Activated CD4-positive, alpha-beta T cell treated with anti-CD3 and anti-CD28 coated beads for 36 hours (primary cell): ENCODE measurements at places on chromosomes 12 and 14. TPM values are rescaled to one million over a fixed set of nuclear protein-coding genes. Genes with fewer than 3 reads are reported as not detected.

AP5M1 gene
- total RNA-seq = 32.7 TPM

GRCh38 chr14:32476532-32476931 lies 147.4 kb downstream of the AKAP6 start:
- DNase-seq = no peak

GRCh38 chr14:90179809-90180779 lies 76.3 kb upstream of the PSMC1 start:
- no peak for DNase-seq

ADAM20 gene
- total RNA-seq = 0.14 TPM

ATP2B1 gene
- total RNA-seq = 18.8 TPM

GRCh38 chr12:132593938-132594358 lies 16.4 kb downstream of the LRCOL1 start:
- peak; percentile 50 for DNase-seq

IGF1 gene
- not detected for total RNA-seq

- DNase-seq = peak; percentile 56
These were observed at the start of gene PRICKLE1 for GRCh38 chr12:42589465-42590329. TSS of gene PRICKLE1 (minus strand) at chr12:42589746. CDS start at chr12:42472516, 117,230 bp downstream.

RSRC2 gene
- 105 TPM for total RNA-seq

CLEC6A gene
- total RNA-seq = not detected

DHRS4 gene
- 36.2 TPM for total RNA-seq

DNA sequence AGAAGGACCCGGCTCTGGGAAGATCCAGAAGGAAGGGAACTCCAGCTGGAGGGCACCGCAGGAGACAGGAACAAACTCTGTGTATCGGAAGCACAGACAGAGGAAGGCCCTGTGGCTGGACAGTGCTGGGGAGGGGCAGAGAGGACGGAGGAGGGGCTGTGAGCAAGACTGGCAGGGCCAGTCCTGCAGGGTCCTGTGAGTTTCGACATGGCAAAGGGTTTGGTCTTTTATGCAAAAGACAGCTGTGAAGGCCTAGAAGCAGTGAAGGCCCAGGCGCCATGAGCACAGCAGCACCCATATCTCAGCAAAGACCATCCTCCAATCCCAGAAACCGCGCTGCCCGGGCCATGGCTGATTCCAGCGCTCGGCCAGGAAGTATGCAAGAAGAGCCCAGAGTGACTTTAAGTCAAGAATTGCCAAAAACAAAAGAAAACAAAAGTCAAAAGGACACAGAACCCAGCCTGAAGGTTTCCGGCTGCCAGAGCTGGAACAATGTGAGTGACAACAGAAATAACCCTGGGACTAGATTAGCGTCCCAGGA lies 126.5 kb downstream of the NCOR2 start:
- no peak for DNase-seq

- no peak for DNase-seq
These were observed 28.2 kb upstream of the BCL11B start for GRCh38 chr14:99300190-99300589.

GRCh38 chr14:22596354-22596879 lies 1.7 kb upstream of the ABHD4 start:
- no peak for DNase-seq

DNA sequence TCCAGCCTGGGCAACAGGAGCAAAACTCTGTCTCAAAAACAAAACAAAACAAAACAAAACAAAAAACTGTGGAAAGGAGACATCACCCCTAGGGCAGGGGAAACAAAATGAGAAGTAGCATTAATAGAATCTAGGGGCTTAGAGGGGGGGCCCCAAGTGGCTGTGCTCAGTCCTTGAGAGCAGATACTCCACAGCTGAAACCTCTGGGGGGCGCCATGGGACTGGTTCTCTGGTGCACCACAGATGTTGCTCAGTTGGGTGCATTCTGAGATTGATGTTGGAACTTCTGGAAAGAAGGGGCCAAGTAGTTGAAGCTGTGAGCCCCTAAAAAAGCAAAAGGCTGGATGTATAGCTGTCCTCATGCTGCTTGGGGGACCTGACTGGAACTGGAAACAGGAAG lies 11.8 kb upstream of the SYNE2 start:
- peak; percentile 74 for DNase-seq

DNA sequence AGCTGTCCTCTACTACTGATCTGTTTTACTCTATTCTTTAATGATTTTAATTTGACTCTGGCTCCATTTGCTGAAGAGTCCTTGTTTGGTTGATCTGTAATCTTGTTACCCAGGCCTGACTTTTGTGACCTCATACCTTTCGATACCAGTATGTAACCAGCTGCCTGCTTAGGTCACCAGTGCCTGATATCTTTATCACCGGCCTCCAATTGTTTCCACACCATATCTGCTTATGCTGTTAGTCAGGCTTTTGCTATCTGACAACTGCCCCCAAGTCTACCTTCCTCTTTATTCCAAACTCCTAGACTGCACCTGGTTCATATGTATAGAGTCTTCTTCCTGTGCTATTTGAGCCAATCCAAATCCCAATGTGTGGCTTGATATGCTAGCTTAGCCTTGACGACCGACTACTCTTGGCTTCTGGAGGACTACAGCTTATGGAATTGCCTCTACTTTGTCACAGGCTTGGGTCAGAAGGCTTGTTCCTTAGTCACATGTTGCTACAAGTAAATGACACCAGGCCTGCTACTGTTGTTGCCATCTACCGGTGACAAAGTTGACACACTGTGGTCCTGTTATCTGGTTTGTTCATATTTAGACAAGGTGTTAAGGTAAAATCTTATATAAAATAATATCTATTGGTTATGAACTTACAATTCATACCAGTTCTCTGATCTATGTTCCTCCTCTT lies 193.9 kb downstream of the TRHDE start:
- DNase-seq = no peak

- no peak for DNase-seq
These were observed 611 bp downstream of the SARNP start for GRCh38 chr12:55816881-55817344.

METTL3 gene
- total RNA-seq = 67.4 TPM

TSPAN19 gene
- not detected for total RNA-seq

ZDHHC22 gene
- not detected for total RNA-seq

DNA sequence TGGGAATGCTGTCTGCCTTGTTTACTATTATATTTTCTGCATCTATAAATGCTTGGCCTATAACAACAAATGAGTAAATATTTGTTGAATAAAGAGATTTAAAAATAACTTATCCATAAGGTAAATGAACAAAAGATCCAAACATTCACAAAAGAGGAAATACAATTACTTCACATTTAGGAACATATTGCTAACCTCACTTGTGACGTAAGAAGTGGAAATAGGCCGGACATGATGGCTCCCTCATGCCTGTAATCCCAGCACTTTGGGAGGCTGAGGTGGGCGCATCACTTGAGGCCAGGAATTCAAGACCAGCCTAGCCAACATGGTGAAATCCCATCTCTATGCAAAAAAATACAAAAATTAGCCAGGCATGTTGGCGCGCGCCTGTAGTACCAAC lies 25.7 kb upstream of the CKAP4 start:
- no peak for DNase-seq

RNFT2 gene
- 15.0 TPM for total RNA-seq

TRIAP1 gene
- 20.9 TPM for total RNA-seq

GRCh38 chr14:69882915-69883314 lies 3.7 kb downstream of the SMOC1 start:
- no peak for DNase-seq

- no peak for DNase-seq
These were observed 439 bp upstream of the ANAPC5 start for GRCh38 chr12:121352682-121353018.

- no peak for DNase-seq
These were observed 18.9 kb downstream of the SOX5 start for GRCh38 chr12:23930599-23930998.

SERPINA12 gene
- not detected for total RNA-seq

DNA sequence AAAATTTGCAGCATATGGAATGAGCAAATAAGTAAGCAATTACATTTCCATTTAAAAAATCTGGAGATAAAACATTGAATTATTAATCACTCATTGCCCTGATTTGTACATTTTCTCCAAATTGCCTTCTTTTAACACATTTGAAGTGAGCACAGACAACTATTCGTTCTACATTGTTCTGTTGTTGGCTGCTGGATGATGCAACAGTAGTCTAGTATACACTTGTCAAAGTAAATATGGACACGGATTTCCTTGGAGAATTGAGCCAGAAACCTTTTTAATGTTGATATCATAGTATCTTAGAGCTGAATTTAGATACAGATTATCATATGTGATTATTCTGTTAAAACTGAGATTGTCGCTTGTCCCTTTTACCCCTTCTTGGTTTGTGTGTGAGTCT lies 188.2 kb downstream of the FUT8 start:
- no peak for DNase-seq

- peak; percentile 79 for DNase-seq
These were observed 82.6 kb upstream of the GTF2A1 start for GRCh38 chr14:81303258-81303935.

RPS26 gene
- total RNA-seq = 33.9 TPM

- no peak for DNase-seq
These were observed 23.3 kb upstream of the GYS2 start for GRCh38 chr12:21627924-21628323.

- DNase-seq = no peak
These were observed 71.1 kb downstream of the USP15 start for GRCh38 chr12:62331306-62331705.

DNA sequence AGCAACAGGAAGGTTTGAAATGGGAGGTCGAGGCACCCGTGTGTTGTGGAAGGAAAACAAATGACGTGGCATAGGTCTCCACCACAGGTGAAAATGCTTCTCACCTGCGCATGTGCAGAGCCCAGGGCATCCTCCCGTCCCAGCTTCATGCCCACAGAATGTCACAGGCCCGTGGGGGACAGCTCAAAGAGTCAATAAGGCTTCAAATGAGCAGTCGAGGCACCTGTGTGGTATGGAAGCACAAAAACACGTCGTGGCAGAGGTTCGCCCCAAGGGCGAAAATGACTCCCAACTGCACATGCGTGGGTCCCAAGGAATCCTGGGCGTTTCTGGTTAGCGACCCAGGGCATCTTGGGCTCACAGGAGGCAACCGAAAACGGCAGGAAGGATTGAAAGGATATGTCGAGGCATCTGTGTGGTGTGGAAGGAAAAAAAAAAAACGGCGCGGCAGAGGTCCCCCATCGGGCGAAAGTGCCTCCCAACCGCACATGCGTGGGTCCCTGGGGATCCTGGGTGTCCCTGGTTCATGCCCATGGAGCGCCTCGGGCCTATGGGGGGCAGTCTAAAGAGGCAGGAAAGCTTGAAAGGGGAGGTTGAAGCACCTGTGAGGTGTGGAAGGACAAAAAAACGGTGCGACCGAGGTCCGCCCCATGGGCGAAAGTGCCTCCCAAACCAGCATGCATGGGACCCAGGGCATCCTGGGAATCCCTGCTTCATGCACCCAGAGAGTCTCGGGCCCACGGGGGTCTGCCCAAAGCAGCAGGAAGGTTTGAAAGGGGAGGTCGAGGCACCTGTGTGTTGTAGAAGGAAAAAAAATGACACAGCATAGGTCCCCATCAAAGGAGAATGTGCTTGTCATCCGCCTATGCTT lies 578.5 kb downstream of the ALG10 start:
- no peak for DNase-seq

ZC2HC1C gene
- 1.3 TPM for total RNA-seq

DNA sequence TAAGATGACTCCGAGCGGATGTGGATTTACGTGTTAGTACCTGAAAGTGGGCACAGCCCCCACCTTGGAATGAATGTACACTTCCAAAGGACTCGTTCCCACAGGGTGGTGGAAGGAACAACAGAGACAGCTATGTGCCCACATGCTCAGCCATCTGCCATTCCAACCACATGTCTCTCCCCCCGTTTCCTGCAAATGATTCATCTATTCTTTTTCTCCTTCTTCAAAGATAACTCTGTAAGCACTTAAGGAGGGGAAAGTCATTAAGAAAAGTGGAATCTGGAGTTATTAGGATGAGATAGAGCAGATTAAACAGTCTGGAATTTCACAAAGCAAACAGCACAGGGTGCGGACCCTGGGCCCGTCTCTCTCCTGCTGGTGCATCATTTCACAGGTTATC lies 18.5 kb upstream of the DUSP6 start:
- DNase-seq = no peak

- no peak for DNase-seq
These were observed 71.6 kb downstream of the NT5DC3 start for GRCh38 chr12:103769240-103769945.

OTX2 gene
- not detected for total RNA-seq

GNB3 gene
- 0.66 TPM for total RNA-seq

PXMP2 gene
- 12.2 TPM for total RNA-seq

DNA sequence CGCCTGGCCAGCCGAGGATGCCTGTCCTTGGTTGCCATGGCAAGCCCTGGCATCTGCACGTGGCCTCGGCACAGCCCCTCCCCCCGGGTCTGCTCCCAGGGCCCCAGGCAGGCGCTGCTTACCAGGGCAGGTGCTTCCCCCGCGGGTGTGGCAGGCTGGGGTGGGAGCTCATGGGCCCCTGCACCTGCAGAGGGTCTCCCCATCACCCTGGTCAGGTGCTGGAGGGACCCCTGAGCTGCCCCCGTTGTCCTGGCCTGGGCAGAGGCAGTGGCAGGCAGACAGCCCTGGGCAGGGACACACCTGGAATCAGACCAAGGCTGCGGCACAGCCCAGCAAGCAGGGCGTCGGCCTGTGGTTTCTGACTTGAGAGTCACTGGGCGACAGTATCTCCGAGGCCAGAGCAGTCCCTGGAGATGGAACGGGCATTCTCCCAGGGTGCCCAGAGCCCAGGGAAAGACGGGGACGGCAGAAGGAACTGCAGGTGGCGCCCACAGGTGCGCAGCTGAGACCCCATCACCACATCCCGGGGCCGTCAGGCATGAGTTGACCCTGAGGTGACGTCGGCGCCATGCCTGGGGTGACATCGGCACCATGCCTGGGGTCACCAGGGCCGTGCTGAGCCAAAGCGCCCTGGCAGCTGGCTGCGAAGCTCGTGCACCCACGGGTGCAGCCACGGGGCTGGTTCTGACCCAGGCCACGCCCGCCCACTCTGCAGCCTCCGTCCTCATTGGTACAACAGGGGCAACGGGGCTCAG lies 56.1 kb upstream of the FBRSL1 start:
- no peak for DNase-seq

DNA sequence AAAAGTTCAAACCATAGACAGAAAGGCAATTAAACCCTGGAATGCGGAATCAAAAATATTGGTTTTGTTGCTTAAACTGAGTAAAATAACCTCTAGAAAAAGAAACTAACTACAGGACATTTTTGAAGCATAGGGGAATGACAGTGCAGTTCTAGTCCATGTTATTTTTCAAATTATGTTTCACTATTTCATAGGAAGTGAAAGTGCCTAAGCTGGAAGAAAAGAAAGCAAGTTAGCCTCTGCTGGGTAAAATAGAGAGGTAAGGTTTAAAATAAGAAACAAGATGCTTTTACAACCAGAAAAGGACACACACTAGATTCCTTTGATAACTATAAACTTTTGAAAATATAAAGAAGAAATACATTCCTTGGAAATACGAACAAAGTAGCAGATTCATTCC lies 1.1 kb downstream of the CLECL1 start:
- DNase-seq = no peak
